ENCODE measurements at places on chromosomes 3 and 15.

DNA sequence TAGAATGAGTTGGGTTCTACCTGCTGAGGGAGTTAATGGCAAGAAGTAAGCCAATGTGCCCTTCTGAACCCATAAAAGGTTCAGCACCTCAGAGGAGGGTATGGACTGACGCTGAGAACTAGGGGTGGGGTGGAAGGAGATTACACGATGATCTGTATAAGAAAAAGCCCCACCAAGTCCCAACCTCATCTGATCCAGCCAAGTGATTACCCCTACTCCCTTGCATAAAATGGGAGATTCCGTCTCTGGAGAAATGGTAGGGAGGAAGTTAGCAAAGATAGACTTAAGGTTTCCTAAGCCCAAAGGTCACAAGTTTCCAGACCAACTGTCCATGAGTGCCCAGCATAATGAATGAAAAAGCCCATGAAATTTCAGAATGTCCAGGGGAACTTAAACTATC, 7.1 kb upstream of the DVL3 start:
- DNase-seq: no peak

GRCh38 chr15:60801395-60801794, 322.5 kb upstream of the ICE2 start:
- DNase-seq: no peak

GRCh38 chr3:56997675-56998074, 62.8 kb upstream of the SPATA12 start:
- DNase-seq: no peak

DNA sequence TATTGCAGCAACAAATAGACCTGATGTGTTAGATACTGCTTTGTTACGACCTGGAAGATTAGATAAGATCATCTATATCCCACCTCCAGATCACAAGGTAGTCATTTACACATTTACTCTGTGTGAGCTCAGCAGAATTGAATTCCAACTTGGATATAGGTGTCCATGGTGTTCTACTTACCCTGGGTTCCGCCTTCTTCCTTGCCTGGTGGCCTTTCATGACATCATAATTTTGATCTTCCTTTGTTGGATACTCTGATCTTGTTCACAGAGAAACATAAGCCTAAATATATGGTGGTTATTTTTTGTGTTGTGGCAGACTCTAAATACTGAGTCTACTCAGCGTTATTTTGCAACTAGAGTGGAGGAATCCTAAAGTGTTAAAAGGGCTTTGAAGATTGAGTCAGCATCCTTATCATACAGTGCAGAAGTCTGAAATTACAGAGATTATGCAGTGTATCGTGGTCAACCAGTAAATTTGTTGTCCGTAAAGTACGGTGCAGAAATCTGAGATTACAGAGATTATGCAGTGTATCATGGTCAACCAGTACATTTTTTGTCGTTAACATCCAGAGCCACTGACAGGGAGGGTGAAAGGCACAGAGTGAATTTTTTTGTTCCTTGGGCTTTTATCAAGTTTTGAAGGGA, 39.1 kb upstream of the GATM start:
- no peak for DNase-seq

DNA sequence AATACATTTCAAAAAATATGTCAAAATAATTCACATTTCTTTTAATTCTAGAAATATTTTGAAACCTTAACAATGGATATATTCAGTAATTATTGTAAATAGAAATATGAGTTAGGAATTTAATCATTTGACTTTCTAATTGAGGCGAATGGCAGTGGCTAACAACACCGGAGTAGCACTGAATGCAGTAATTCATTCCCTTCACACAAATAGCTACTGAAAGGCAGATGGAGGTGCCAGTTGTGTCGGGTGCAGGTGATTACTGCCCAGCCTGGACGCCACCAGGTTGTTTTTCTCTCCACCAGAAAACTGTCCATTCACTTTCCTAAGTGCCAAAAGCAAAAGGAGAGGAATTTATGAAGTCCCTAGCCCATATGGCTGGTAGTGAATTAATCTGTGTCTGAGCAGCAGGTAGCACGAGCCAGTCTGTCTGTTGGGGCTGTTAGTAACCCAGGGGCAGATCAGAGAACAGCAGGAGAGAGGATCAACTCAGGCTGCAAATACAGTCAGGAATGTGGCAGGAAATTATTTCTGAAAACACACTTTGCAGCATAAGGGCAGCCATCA, 79.3 kb upstream of the GMNC start:
- peak; percentile 75 for DNase-seq
